ENCODE measurements at places on chromosomes 1 and 21.

- DNase-seq: peak; percentile 71
Observed at GRCh38 chr1:33088119-33088906, 7.4 kb downstream of the AZIN2 start.

GRCh38 chr1:230068952-230069684 lies 2.1 kb downstream of the GALNT2 start:
- no peak for DNase-seq

DNA sequence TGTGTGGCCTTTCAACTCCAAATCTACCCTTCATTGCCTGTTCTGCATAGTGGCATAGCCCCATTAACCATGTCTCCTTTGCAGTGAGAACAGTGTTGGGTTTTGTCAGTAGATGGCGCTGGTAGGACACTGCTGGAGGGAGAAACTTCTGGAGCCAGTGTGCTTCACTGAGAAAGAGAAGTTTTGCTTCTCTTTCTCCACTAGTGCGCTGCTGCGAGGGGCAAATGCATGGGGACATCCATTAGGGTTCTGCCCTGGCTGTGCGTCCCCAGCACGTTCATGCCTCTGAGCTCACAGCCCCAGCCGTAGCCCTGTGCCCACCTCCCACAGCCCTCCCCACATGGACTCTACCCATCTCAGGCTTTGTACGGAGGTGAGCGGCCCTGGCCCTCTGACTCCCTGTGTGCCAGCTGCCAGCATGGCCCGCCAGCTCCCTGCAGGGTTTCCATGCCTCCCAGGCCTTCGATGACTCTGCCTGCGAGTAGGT lies 53.1 kb downstream of the RIMS3 start:
- peak; percentile 48 for DNase-seq

GRCh38 chr1:165376811-165377311 lies 20.3 kb upstream of the LMX1A start:
- no peak for DNase-seq

GRCh38 chr1:18009478-18009961 lies 98.1 kb upstream of the IGSF21 start:
- no peak for DNase-seq

DNA sequence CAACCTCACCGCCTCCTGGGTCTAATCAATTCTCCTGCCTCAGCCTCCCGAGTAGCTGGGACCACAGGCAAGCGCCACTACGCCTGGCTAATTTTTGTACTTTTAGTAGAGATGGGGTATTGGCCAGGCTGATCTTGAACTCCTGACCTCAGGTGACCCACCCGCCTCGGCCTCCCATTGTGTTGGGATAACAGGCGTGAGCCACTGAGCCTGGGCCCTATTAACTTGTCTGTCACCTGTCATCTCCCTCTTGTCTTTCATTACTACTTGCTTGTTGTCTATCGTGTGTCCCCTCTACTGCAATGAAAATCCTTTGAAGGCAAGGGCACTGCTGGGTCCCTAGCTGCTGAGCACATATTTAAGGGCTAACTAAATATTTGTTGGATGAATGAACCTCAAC lies 3.4 kb downstream of the UQCRHL start:
- DNase-seq: no peak

- DNase-seq: peak; percentile 16
Observed at GRCh38 chr1:1510912-1511532, 940 bp upstream of the ATAD3A start.

DNA sequence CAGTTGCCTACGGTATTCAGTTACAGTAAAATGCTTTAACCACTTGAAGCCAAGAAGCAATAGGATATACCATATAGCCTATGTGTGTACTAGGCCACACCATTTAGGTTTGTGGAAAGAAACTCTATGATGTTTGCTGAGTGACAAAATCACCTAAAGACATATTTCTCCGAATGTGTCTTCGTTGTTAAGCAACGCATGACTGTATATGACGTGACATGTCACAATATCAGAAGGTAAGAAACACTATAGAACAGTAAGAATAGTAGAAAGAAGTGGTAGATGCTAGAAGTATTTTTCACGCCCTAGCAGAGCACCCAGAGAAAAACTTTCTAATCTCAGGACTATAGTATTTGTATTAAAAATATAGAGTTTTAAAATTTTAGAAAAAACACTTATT lies 1188.2 kb upstream of the B3GALT2 start:
- DNase-seq: no peak

GRCh38 chr1:87673748-87674147 lies 345.1 kb downstream of the LMO4 start:
- DNase-seq: no peak

DNA sequence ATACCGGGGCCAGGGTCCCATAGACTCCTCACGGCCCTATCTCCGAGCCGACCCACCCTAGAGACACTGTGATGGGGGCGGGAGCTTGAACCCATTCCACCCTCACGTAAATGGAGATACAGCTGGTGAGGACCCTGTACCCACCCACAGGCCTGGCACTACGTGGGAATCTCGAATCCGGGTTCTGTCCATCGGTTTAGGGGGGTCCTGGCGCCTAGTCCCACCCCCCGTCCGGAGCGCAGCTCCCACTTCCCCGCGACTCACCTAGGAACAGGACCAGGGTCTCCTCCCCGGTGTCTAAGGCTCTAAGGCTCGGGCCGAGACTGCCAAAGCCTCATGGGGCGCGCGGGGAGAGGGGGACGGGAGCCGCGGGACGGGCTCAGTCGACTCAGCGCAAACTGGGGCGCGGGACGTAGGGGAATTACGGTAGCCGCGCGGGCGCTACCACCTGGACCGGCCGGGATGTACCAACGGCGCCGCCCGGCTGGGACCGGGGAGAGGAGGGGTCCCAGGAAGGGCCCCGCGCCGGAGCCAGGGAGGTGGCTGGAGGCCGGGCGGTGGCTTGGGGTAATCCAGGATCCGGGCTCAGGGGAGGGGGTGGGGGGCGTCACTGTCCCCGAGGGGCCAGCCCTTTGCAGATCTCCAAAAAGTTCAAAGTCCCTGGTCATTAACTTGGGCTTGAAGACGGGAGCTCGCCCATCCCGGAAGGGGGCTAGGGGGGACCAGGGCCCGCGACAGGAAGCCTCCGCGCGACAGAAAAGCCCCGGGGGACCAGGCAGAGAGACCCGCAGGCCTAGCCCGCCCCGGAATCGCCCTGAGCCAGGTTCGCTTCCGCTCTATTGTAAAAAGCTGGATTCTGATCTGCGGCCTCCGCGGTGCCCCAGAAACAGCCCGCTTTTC lies 1.0 kb downstream of the PLEKHG5 start:
- peak; percentile 36 for DNase-seq

DNA sequence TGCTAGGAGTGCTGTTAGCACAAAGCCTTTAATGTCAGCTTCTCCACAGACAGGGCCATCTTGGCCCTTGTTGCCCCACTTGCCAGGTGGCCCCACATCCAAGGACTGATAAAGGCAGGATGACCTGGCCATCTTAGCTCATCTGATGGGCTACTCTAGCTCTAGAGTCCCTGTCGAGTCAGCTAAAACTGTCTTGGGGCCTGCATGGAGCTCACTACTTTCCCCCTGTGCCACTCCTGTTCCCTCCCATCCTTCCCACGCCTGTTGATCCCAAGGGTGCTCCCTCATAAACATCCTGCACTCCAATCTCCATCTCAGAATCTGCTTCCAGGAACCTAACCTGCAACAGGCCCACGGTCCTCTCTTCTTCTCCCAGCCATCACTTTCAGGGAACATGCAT lies 652 bp upstream of the GPX7 start:
- no peak for DNase-seq

GRCh38 chr1:247204177-247204647 lies 32.4 kb upstream of the ZNF124 start:
- no peak for DNase-seq

DNA sequence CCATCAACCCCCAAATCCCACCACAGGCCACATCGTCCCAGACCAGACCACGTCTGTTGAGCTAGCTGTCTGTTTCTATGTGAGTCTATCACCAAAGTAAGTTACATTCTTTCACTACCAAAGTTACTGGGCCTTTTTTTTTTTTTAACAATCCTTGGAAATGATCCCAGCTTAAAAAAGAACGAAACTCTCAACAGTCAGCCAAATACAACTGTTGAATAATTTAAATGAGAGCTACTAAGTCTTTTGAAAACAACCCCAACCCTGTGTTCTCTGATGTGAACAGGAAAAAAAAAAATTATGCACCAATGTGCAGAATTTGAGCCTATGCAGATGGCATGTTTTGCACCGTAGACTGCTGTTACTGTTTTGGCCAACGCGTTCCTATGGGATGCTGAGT lies 134.0 kb upstream of the ETS2 start:
- DNase-seq: no peak

DNA sequence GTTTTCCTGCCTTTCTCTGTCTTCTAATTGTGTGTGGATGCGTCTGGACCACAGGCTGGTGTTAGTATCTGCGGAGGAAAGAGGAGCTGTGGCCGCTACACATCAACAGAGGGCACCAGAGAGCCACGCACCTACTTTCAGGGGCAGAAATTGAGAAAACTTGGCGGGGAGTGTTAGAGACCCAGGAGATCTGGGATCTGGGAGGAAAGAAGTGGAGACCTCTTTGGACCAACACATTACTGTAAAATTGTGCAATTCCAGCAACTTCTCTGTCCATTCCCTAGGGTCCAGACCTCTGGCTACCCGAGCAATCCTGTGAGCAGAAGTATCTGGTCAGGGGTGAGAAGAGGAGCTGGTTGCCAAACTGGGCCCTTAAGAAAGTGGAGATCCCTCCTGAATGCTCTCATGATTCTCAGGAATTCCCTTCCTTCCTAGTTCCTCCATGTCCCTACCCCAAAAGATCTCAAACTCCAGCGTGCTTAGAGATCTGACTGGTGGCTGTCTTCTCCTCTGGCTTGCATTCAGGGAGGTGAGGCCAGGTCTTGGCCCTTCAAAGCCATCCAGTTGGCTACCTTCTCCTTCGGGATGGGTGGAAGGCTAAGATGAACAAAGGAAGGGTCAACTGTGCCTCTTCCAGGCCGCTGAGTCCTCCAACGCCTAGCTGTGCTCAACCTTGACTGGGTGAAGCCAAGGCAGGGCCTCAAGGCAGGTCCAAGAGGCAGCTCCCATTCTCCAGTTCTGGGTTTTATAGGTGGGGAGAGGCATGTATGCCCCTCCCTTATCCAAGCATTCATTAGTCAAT lies 1.2 kb upstream of the KIRREL1 start:
- peak; percentile 31 for DNase-seq

GRCh38 chr21:25501462-25501861 lies 105.8 kb downstream of the MRPL39 start:
- no peak for DNase-seq

DNA sequence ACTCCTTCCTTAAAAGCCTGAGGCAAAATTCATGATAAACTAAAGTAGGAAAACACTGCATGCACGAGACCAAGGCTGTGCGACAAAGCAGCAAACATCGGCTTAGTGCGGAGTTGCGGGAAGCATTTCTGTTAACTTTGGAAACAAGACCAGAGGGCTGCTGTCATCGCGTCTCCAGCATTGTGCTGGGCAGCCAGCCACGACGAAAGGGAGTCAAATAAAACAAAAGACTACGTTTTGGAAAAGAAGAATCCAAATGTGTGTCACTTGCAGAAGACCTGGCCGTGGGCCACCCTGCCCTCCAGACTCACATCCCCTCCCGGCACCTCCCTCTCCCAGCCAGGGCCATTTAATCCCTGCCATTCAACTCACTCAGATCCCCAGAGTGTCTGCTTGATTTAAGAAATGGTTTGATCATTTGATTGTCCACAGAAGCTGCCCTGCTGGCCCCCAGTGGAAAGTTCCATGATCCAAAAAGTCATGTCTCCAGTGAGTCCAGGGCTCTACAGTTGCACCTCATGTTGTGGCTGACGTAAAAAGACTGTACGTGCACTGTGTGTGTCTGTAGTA lies 2.4 kb upstream of the KRTAP10-11 start:
- no peak for DNase-seq

GRCh38 chr1:8578132-8578877 lies 239.1 kb downstream of the RERE start:
- no peak for DNase-seq

DNA sequence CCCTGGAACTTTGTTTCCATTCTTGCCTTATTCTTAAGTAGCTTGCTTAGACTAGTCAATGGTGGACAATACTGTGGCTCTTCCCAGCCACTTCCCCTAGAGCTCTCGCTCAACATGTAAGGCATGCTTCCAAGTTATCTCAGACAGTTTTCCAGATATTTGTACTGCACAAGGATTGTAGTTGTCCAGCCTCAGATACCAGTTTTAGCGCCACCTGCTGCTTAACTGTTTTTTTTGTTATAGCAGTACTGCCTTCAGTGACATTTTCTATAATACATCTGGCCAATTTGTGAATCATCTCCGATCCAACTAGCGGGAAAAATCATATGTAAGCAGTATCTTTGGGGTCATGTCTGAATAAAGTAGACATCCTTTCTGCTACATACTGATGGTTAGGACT lies 346.7 kb upstream of the ADGRL4 start:
- peak; percentile 1 for DNase-seq

GRCh38 chr1:231626951-231627614 lies 493 bp downstream of the DISC1 start:
- DNase-seq: peak; percentile 17

DNA sequence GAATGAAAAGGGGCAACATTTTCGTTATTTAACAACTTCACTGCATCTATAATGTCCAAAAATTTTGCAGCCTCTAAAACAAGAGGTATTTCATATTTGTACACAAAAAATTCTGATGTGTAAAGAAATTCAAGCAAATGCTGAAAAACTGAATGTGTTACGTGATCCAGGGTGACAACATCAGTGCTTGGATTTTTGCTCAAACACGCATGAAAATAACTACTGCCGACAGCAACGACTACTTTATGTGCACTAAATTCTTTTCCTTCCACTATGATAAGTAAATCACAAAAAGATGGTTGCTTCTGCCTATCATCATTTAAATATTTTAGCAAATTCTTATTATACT lies 53.4 kb upstream of the ASPM start:
- no peak for DNase-seq

DNA sequence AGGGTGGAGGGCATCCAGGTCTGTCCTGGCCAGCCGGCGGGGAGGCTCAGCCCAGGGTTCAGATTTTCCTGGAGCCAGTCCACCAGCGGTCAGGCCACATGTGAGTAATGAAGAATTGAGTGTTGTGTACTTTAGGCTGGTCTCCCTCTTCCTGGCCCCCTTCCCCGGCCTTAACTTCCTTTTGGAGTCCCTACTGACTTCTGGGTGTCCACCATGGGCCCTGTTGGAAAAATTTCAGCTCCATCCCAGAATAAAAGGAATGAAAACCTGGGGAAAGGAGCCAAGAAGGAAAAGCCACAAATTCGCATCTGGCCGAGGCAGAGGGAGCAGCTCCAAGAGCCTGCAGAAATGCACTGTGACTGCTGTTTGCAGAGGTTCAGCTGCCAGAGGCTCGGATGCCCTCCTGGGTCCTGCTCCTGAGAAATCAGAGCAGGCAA lies 35.5 kb upstream of the HHAT start:
- no peak for DNase-seq

DNA sequence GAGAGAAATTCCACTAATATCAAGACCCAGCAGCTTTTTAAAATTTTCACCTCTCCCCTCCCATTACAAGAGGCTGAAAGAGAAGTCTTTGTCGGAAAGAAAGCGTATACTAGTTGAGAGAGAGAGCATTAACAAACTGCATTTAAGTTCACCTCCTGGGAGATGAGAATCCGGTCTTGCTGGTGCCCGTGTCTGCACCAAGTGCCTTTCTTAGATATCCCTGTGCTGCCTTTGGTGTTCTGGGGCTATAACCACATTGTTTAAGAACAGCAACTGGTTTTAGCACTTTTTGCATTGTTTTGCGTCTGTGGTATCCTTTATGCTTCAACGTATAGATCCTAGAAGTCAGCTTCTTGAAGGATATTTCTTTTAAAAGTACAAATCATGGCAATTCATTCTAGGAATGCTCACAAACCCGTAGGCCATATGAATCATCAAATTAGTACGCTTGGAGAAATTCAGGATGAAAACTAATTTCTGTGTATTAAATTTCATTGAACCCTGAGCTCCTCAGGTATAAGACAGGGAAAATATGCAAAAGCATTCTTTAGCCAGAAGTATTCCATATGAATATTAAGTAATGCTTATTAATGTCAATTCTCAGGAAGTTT lies 3.4 kb upstream of the RPE65 start:
- DNase-seq: no peak

Data from T-helper 2 cell (primary cell).